NCI-H146 (cell line): ENCODE measurements at places on chromosomes 6 and 20.
A peak's percentile ranks its signal among the peaks of the same experiment; 100 is the strongest.

DNA sequence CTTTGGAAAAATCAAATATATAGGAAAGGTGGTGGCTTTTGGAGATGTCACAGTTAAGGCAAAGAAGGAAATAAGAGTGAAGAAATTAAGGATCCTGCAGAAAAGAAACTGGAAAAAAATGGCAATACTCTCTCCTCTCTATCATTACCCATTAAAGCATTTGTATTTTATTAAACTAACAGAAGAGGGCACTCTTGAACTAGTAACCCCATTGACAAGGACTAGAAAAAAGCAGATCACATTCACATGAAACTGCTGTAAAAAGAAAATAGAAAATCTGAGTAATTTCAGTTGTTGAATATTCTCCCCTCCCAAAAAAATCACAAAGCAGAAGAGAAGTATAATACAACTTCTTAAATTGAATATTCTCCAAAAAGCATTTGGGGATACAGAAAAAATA, 104.1 kb upstream of the SLC35B3 start:
- peak; percentile 4 for DNase-seq

- DNase-seq: no peak
Observed at GRCh38 chr6:125050663-125051318, 88.6 kb downstream of the RNF217 start.

- no peak for DNase-seq
Observed at GRCh38 chr6:83308833-83309232, 115.7 kb downstream of the RWDD2A start.

GRCh38 chr20:64080013-64080812, at the start of gene OPRL1:
Gene OPRL1 (plus strand): TSS chr20:64080082. CDS start chr20:64092721, 12,639 bp downstream.
- no peak for DNase-seq

DNA sequence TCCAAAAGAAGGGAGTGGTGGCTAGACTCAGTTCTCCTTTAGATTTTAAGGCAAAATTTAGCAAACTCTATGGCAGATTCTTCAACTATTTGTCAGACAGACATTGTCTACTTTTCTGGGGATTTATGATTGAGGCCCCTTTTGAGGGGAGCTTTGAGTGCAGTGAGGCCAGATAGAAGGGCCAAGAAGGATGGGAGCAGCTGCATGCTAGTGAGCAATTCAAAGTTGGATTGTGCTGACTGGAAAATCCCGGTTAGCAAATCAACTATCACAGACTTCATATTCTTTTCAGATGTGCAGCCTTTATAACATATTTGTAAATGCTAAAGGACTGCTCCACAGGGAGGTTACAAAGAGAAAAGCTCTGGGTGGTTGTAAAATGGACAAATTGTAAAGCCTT, 35.0 kb upstream of the ESR1 start:
- DNase-seq: no peak

DNA sequence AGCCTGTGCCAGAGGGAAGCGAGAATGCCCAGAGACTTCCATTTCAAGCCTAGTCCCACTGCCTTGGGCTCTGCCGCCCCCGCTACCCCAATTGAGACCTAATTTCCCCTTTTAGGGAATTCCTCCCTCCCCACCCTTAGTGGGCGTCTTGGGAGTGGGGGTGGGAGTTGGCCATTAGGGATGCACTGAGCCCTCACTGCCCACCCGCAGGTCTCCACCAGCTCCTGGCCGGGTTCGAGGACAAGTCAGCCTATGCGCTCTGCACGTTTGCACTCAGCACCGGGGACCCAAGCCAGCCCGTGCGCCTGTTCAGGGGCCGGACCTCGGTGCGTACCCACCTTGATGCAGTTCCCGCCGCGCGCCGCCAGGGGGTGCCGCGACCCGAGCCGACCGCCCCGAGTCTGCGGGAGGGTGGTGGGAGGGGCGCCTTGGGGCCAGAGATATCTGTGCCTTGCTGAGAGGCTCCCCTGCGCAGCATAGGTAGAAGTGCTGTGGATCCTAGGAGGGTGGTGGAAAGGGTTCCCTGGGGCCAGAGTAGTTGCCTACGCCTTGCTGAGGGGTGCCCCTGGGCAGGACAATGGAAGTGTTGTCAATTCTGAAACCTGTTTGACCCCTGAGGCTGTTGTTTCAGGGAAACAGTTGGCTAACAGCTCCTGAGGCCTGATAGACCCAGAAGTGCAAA, 9.2 kb downstream of the ITPA start:
- DNase-seq: peak; percentile 55

- peak; percentile 41 for DNase-seq
Observed at GRCh38 chr6:70706491-70707123, 38.9 kb downstream of the SMAP1 start.

- no peak for DNase-seq
Observed at GRCh38 chr20:24208652-24209051, 220.1 kb upstream of the GGTLC1 start.

DNA sequence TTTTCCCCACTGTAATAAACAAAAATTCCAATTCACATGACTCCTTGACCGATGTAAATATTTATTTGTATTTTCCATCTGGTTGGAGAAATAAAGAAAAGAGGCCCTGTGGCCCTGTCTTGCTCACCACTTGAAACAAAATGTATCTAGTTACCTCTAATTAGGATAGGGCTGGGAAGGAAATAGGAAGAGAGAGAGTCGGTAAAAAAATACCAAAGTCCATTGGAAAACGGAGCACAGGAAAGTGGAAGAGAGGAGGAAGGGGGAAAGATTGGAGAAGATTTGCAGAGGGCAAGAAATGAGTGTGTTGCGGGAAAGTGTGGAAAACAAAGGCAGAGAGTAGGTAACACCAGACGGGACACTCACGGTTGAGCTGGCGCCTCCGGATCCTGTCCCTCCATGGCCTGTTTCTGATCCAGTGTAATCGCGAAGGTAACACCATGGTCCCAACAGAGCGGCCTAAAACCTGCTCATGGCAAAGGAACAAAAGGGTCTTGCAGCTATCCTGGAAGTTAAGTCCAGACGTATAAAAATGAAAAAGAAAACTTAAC, 105.8 kb upstream of the RIPOR2 start:
- no peak for DNase-seq

DNA sequence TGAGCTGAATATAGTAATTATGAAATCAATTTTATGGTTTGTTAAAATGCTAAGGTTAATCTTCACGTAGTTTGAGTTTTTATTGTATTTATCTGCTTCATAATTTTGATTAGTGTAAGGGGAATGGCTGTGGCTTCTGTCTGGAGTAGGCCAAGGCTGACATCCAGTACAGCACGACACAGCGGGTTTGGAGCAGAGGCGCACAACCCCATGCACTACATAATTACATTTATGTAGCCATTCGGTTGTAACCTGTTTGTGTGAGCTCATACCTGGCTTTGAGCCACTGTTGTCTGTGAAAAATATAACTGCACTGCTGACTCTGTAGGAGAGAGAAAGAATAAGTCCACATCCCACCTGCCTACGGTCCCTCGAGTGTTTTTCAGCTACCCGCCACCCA, 615.5 kb downstream of the EYS start:
- DNase-seq: no peak

- peak; percentile 11 for DNase-seq
Observed at GRCh38 chr6:153059311-153059710, 56.8 kb upstream of the MTRF1L start.

DNA sequence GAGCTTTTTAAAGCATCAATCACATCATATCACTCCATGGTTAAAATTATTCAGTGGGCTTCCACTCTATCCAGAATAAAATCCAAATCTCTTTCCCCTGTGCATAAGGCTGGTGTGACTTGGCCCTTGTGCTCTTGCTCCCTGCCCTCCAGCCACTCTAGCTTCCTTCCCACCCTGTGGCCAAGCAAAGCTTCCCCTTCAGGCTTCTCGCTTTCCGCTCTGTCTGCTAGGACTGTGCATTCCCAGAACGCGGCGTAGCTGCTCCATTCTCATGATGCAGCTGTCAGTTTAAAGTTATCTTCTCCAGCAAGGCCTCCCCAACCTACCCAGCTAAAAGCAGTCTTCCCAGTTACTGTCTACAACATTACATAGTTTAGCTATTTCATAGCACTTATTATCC, 19.4 kb upstream of the KCNK16 start:
- DNase-seq: no peak

GRCh38 chr6:14964556-14965270, 281.2 kb upstream of the JARID2 start:
- peak; percentile 65 for DNase-seq

DNA sequence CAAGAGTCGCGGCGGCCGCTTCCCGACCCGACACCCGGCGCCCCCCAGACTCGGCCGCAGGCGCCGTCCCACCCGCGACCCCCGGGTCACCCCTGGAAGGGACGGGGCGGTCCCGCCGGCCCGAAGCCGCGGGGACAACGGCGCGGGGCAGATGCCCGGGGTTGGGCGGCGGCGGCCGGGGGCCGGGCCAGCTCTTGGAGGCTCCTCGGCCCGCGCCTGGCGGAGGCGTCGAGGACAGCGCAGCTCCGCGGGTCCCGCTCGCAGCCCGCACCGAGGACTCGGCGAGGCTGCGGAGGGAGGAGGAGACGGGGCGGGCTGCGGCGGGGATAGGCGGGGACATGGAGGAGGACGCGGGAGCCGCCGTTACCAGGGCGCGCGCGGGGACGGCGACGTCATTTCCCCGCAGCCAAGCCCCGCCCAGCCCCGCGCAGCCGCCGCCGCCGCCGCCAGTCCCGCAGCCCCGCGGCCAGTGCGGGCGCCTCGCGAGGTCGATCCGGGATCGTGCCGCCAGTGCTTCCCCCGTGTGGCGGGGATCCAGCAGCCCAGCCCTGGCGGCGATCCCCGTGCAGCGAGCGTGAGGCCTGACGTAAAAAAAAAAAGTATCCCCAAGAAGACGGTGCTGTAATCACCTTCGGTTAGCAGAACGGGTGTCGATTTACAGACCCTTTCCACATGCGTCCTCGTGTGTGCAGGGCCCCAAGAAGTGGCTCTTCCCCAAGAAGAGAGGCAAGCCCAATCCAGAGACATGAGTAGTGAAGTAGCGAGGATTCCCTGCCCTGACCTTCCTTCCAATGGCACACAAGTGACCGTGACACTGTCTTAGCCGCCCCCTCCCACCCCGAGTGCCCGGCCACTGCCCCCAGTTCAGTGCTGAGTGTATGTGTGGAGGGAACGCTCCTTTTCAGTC, at the start of gene FAM184A:
FAM184A (minus strand) TSS at position 289 of the 907 bp plus-strand sequence. CDS start 365 bp downstream, outside the sequence.
- peak; percentile 73 for DNase-seq

DNA sequence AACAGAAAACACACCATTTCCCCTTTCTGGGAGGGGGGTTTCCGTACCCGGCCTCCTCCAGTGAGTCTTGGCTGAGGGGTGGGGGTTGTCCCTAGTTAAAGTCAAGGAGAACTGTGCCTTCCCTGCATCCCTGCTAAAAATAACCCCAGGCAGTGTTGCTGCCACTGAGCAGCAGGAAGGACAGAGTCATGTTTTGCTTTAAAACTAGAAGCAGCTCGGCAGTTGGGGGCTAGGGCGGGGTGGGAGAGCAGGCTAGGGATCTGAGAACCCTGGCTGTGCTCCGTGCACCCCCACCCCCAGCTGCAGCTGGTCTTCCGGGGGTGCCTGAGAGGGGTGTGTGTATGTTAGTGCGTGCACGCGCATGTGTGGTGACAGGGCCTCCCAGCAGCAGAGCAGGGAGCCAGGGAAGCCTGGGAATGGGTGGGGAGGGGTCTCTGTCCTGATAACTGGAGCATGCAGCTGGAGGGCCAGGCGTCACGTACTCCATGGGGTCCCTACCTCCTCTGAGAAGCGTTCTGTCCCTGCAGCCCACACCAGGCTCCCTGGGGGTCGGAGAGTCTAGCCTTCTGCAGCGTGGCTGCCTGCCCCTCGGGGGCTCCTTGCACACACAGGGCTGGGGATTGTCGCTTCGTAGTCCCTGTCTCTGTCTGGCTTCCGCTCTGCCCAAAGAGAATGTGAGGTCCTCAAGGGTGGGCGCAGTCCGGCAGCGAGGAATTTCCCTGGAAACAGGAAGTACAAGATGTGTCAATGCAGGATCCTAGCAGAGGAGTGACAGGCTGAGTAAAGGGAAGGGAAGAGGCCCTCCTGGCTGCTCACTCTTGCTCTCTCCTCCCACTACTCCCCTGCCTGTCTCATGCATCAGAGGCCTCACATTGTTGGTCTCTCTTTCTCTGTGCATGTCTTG, 16.8 kb upstream of the ARMC12 start:
- no peak for DNase-seq

DNA sequence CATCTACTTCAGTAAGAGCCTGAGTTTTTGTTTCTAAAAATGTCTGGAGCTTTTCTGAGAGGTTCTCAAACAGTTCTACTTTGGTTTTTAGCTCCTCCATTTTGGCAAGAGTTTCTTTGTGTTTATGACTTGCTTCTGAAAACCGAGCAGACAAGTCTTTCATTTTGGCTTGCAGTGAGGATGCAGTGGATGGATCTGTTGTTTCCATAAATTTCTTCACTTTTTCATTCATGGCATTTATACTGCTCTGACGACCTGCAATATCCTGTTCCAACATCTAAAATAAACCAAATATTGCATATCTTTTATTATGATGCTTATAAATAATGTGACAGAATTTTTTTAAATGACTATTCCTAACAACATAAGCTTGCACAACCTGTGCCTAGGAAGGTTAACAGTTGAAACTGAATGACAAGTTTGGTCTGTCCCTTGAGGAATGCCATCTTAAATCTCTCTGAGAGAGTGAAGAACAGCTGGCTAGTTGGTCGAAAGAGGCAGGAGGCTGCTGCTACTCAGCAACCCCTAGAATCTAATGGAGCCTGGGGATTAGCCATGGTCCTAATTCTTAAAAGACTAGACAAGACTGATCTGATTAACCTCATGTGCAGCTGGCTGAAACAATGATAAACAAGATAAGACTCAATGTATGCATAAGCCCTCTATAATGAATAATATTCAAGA, 69.8 kb downstream of the DST start:
- DNase-seq: no peak

DNA sequence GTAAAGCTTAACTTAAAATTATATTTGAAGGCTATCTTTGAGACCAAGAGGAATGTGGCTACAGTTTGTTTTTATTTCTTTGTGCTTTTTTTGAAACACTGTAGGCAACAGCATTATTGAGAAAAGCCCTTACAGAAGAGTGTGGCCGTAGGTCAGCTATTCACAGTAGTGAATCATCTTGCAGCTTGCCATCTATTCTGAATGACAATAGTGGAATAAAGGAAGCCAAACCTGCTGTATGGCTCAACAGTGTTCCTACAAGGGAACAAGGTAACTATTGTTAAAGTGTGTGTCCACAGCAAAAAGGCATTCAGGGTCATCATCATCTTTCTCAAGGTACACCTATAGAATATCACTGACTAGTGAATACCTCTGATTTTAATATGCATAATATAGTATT, 88.5 kb downstream of the KIZ start:
- DNase-seq: no peak

DNA sequence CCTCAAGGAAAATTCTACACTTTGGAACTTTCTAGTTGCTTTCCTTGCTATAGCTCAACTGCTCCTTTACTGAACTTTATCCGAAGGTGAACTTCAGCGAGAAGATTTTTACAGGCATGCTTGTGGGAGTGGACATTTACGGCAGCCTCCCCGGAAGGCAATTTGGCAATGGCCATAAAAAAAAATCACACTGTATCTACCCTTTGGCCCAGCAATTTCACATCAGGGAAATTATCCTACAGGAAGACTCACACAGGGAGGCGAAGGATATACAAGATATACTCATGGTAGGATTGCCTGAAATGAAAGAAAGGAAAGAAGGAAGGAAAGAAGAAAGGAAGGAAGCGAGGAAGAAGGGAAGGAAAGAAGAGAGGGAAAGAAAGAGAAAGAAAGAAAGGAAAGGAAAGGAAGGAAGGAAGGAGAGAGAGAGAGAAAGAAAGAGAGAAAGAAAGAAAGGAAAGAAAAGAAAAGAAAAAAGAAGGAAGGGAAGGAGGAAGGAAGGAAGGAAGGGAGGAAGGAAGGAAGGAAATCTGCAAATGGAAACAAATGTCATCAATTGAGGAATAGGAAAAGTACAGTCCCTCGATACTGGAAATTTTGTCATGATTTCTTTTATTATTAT, 25.7 kb downstream of the OVOL2 start:
- DNase-seq: no peak
